ENCODE measurements at places on chromosomes 3 and 15. TPM values are rescaled to one million over a fixed set of nuclear protein-coding genes. Genes with fewer than 3 reads are reported as not detected.

DNA sequence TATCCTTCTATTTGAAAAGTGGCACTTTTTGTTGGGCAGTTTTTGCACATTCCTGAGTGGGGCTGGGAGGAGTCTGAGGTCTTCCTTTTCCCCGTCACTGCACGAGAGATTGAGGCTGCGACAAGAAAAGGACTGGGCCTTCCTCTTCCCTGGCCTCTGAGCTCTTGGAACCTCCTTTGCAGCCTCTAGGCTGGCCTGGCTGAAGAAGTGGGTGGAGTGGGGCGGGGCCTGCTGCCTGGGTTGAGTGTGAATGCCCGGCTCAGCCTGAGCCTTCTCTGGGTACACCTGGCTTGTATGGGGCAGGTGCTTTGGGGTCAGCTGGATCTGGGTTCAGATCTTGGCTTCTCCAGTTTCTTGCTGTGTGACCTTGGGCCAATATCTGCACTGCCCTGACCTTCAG, 43.1 kb downstream of the PLXNA1 start:
- no peak for DNase-seq
- no peak overlapping the region for H3K4me3 ChIP-seq
- no peak overlapping the region for H3K27ac ChIP-seq
- peaks cover 2% of the 10 kb centered on the region for H3K4me1 ChIP-seq
- H3K36me3 ChIP-seq = peaks cover 2% of the 10 kb centered on the region
- H3K27me3 ChIP-seq = no peaks in the 10 kb centered on the region

- no peak for DNase-seq
- H3K4me3 ChIP-seq = no peak overlapping the region
- H3K4me1 ChIP-seq = no peaks in the 10 kb centered on the region
These were observed 63.0 kb downstream of the ST3GAL6 start for GRCh38 chr3:98826126-98826525.

GRCh38 chr3:113157408-113158030, 53.8 kb upstream of the BOC start:
- H3K27ac ChIP-seq = no peak overlapping the region
- no peaks in the 10 kb centered on the region for H3K36me3 ChIP-seq
- DNase-seq = no peak
- no peak overlapping the region for H3K4me3 ChIP-seq
- H3K4me1 ChIP-seq = no peaks in the 10 kb centered on the region

The LRRC34 gene
- 0.77 TPM for total RNA-seq

- no peak for DNase-seq
- peaks cover 2% of the 10 kb centered on the region for H3K4me1 ChIP-seq
- no peak overlapping the region for H3K27ac ChIP-seq
- no peak overlapping the region for H3K4me3 ChIP-seq
These were observed 22.2 kb upstream of the GRIP2 start for GRCh38 chr3:14562121-14562890.

DNA sequence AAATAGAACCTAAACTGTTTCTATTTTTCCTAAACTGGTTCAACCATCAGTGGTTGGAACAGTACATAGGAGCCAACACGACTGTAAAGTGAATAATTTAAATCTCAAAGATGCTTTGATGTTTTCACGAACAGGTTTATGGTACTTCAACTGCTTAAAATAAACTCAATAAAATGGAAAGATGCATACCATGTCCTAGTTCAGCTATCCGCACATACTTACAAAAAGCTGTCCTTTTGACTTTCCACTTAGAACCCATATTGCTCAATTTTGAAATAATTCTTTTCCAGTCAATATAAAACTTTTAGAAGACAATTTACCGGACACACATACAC, 902 bp downstream of the CMTM6 start:
- H3K4me1 ChIP-seq = peaks cover 33% of the 10 kb centered on the region
- DNase-seq = no peak
- H3K4me3 ChIP-seq = peak overlapping the region; percentile 99
- H3K27ac ChIP-seq = peak overlapping the region; percentile 99

The A4GNT gene
- total RNA-seq = not detected

GRCh38 chr3:126649556-126650092, 5.3 kb downstream of the TXNRD3 start:
- no peaks in the 10 kb centered on the region for H3K4me1 ChIP-seq
- no peak for DNase-seq
- no peak overlapping the region for H3K4me3 ChIP-seq
- H3K36me3 ChIP-seq = no peaks in the 10 kb centered on the region
- no peak overlapping the region for H3K27ac ChIP-seq

The GASK1A gene
- total RNA-seq = not detected

The CX3CR1 gene
- total RNA-seq = 3.1 TPM

DNA sequence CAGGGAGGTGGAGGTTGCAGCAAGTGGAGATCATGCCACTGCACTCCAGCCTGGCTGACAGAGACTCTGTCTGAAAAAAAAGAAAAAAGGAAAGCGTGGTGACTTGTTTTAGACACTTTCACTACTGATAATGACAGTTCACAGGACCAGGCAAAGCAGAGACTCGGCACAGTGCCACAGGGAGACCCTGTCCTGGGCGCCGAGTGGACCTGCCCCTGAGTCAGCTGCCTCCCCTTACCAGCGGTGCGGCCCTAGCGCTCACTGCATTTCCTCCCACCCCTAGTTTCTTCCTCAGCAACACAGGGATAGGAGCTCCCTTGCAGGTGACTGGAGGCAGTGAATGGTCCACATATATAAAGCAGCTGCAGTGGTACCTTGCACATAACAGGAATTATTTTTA, 38.7 kb upstream of the NSMCE3 start:
- DNase-seq = no peak
- H3K36me3 ChIP-seq = no peaks in the 10 kb centered on the region
- no peak overlapping the region for H3K4me3 ChIP-seq

DNA sequence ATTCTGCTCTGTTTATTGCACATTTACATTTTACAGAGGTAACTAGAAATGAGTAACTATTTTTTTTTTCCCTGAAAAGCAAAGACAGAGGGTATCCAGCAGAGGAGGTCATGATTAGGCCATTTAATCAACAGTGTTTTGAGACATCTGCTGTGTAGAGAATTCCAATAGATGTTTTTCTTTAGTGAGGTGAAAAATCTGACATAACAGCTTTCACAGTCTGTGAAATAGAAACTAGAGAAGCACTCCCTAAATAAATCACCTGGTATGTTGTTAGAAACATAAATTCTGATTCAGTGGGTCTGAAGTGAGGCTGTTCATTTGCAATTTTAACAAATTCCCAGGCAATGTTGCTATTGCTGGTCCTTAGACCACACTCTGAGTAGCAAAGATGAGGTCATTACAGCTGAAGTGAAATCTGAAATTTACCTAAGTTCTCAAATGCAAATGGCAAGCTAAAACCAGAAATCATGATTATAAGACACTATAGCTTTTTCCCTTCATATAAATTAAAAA, 329.2 kb upstream of the LRRC3B start:
- H3K4me1 ChIP-seq = no peaks in the 10 kb centered on the region
- no peaks in the 10 kb centered on the region for H3K27me3 ChIP-seq
- H3K4me3 ChIP-seq = no peak overlapping the region
- no peak overlapping the region for H3K27ac ChIP-seq
- no peak for DNase-seq
- peaks cover 2% of the 10 kb centered on the region for H3K36me3 ChIP-seq

GRCh38 chr15:90020021-90020735, 19.1 kb downstream of the ZNF710 start:
- no peak overlapping the region for H3K4me3 ChIP-seq
- H3K4me1 ChIP-seq = peaks cover 32% of the 10 kb centered on the region
- no peak overlapping the region for H3K27ac ChIP-seq
- DNase-seq = no peak
